T-helper 17 cell (primary cell): ENCODE measurements at places on chromosomes 3 and 15.
A peak's percentile ranks its signal among the peaks of the same experiment; 100 is the strongest.

DNA sequence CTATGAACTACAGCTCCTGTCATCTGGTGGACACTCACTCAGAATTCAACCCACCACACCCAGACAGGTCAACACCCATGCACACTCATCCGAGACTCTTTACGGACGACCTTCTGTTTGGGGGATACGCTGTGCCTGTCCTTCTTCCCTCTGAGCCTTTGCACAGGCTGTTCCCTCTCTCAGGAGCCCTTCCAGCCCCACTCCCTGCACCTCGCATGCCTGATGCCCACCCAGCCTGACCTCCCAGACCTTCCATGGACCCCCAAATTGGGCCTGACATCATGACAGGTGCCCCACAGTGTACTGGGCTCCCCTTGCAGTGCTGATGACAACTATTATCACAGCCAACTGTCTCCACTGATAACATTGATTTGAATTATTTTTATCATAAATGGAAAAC, 135.8 kb downstream of the NSMCE3 start:
- no peak overlapping the region for H3K27ac ChIP-seq
- H3K4me1 ChIP-seq = peaks cover 10% of the 10 kb centered on the region
- DNase-seq = no peak
- peaks cover 29% of the 10 kb centered on the region for H3K27me3 ChIP-seq
- peaks cover 2% of the 10 kb centered on the region for H3K36me3 ChIP-seq

- H3K4me1 ChIP-seq = no peaks in the 10 kb centered on the region
- no peaks in the 10 kb centered on the region for H3K36me3 ChIP-seq
- H3K27me3 ChIP-seq = peaks cover 50% of the 10 kb centered on the region
- DNase-seq = no peak
- no peak overlapping the region for H3K27ac ChIP-seq
Observed at GRCh38 chr3:123818324-123818920, 65.7 kb downstream of the MYLK start.

GRCh38 chr3:160635213-160635612, 41.7 kb upstream of the ARL14 start:
- DNase-seq = no peak
- no peaks in the 10 kb centered on the region for H3K4me1 ChIP-seq
- H3K27me3 ChIP-seq = peaks cover 29% of the 10 kb centered on the region
- peaks cover under 1% of the 10 kb centered on the region for H3K36me3 ChIP-seq
- no peak overlapping the region for H3K4me3 ChIP-seq
- H3K27ac ChIP-seq = no peak overlapping the region

GRCh38 chr15:26970712-26971210, at the start of gene GABRG3:
Gene GABRG3, plus strand, starts transcription at chr15:26971181.
- H3K4me1 ChIP-seq = no peaks in the 10 kb centered on the region
- peaks cover 12% of the 10 kb centered on the region for H3K27me3 ChIP-seq
- H3K4me3 ChIP-seq = no peak within 1 kb of the TSS
- no peak within 1 kb of the TSS for H3K27ac ChIP-seq

GRCh38 chr15:37289109-37289765, 188.9 kb upstream of the MEIS2 start:
- no peak overlapping the region for H3K27ac ChIP-seq
- no peak for DNase-seq
- H3K4me1 ChIP-seq = no peaks in the 10 kb centered on the region
- no peak overlapping the region for H3K4me3 ChIP-seq
- no peaks in the 10 kb centered on the region for H3K27me3 ChIP-seq

GRCh38 chr3:125189378-125190165, 23.0 kb downstream of the SLC12A8 start:
- peaks cover 12% of the 10 kb centered on the region for H3K4me1 ChIP-seq
- H3K27ac ChIP-seq = no peak overlapping the region
- DNase-seq = no peak
- no peak overlapping the region for H3K4me3 ChIP-seq

GRCh38 chr15:81056304-81056703, 55.6 kb downstream of the TLNRD1 start:
- H3K4me3 ChIP-seq = no peak overlapping the region
- H3K27ac ChIP-seq = no peak overlapping the region
- no peaks in the 10 kb centered on the region for H3K27me3 ChIP-seq
- no peak for DNase-seq

- H3K36me3 ChIP-seq = no peaks in the 10 kb centered on the region
- no peak for DNase-seq
- H3K4me1 ChIP-seq = peaks cover 12% of the 10 kb centered on the region
- no peak overlapping the region for H3K27ac ChIP-seq
- no peak overlapping the region for H3K4me3 ChIP-seq
Observed at GRCh38 chr3:195081242-195081963, 189.6 kb downstream of the XXYLT1 start.

GRCh38 chr3:26639339-26639738, 16.8 kb downstream of the LRRC3B start:
- DNase-seq = no peak
- no peak overlapping the region for H3K4me3 ChIP-seq
- H3K27ac ChIP-seq = no peak overlapping the region
- H3K36me3 ChIP-seq = no peaks in the 10 kb centered on the region
- no peaks in the 10 kb centered on the region for H3K27me3 ChIP-seq

DNA sequence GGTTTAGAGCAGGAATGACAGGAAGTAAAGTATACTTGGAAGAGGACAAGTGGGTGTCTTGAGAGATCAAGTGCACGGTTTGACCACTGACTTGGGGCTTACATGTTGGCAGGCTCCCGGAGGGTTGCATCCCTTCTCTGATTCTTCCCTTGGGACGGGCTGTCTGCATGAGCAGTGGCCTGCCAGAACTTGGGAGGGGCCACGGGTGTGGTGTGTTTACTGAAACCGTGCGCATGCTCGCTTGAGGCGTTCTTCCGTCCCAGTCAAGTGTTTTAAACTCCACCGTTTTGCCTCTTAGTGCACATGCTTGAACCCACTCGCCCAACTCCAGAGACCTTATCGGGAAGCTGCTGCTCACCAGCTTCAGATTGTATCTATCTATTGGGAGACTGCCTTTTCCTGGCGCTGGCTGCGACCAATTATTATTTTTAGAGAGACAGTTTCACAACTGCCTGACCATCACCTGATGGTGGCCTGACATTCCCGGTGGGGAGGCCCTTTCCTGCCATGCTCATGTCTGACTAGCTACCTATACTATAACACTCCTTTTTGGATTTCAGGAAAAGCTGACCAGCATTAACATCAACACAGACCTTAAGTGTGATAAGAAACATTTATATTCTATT, 14.9 kb upstream of the C3orf22 start:
- no peak overlapping the region for H3K27ac ChIP-seq
- H3K36me3 ChIP-seq = no peaks in the 10 kb centered on the region
- no peak for DNase-seq
- no peaks in the 10 kb centered on the region for H3K4me1 ChIP-seq
- H3K4me3 ChIP-seq = no peak overlapping the region

DNA sequence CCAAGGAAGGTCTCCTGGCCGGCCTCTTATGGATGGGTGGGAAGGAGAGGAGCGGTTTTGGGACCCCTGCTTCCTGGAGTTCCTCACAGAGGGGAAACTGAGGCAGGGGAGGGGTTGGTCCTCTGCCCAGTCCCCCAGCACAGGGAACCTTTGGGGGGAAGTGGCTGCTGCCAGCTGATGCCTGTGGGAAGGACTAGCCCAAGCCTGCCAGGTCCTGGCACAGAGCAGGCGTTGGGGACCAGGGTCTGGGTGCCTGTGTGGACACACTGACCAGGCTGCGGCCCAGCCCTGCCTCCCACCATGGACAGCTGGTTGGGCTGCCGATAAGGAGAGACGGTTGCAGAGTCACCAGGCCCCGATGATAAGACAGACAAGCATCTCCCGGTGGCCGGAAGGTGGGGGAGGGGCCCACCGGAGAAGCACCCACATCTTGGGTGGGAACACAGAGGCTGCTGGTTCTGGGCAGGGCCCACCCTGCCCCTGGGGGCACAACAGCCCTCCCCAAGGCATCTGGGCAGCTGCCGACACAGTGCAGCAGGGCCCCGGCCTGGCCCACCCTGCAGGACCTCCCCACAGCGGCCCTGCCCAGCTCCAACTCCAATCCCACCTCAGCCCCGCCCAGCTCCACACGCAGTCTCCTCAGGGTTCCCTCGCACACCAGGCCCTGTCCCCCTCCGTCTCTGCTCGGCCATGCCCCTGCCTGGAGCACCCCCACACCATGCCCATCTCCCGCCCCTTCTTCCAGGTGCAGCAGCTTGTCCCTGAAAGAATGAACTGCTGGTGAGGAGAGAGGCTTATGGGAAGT, 50.7 kb downstream of the DNAJB8 start:
- no peaks in the 10 kb centered on the region for H3K27me3 ChIP-seq
- peaks cover 5% of the 10 kb centered on the region for H3K36me3 ChIP-seq
- peaks cover 15% of the 10 kb centered on the region for H3K4me1 ChIP-seq
- no peak overlapping the region for H3K4me3 ChIP-seq
- no peak for DNase-seq

DNA sequence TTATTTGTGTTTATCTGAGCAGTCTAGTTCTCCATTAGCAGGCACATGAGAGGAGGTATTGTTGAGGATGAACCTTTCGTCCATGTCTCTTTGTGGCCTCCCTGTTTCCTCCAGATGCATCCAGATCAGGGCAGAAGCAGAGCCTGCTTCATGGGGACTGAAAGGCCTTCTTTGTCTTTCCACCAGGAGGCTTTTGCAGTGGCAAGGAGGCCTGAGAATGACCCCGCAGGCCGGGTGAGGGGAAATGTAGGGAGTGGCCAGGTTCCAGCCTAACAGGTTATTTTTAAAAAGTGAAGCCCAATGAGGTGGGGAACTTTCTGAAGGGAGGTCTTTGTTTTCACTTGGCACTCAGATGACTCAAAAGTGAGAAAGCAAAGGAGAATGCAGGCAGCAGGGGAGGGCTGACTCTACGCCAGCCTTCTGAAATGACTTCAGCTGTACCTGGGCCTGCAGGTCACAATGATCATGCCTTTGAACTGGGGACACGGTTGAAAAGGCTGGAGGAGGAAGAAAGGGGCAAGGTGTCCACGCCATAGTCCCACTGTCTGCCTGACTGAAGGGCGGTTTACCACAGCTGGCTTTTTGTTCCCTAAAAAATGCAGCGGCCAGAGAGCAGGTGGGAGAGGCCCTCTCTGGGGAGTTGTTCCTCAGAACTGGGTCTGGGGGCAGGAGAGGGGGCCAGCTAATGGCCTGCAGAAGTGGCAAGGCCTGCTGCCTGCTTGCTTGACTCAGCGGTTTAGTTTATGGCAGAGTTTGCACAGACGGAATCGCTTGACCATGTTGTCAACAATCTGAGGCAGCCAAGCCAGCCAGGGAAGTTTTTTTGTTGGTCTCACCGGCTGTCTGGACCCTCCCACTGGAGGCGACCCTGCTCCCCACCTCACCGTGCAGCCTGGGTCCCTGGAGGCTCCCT, 28.7 kb downstream of the CMTM7 start:
- no peaks in the 10 kb centered on the region for H3K27me3 ChIP-seq
- H3K36me3 ChIP-seq = peaks cover 4% of the 10 kb centered on the region
- H3K4me1 ChIP-seq = peaks cover 59% of the 10 kb centered on the region
- H3K4me3 ChIP-seq = peak overlapping the region; percentile 66

- no peak overlapping the region for H3K4me3 ChIP-seq
- H3K27ac ChIP-seq = no peak overlapping the region
- no peak for DNase-seq
- H3K36me3 ChIP-seq = no peaks in the 10 kb centered on the region
Observed at GRCh38 chr3:77329116-77329515, 289.2 kb downstream of the ROBO2 start.

DNA sequence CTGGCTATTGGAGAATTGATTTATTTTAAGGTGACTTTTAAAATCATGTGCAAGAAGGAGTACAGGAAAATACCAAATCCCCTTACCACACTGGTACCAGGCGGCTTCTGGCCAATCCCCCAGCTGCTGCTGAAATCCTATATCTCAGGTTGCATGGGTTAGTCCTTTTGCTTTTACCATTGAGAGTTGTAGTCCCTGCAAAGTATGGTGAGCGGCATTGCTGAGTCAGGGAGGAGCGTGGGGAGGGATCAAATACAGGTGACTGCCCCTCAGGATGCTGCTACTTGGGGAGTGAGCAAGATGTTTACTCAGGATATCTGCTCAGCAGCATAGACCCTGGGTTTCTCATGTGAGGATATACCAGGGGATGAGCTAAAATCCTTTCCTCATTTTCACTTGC, 131.9 kb upstream of the STAC start:
- no peaks in the 10 kb centered on the region for H3K36me3 ChIP-seq
- no peaks in the 10 kb centered on the region for H3K4me1 ChIP-seq
- H3K4me3 ChIP-seq = no peak overlapping the region
- no peaks in the 10 kb centered on the region for H3K27me3 ChIP-seq

DNA sequence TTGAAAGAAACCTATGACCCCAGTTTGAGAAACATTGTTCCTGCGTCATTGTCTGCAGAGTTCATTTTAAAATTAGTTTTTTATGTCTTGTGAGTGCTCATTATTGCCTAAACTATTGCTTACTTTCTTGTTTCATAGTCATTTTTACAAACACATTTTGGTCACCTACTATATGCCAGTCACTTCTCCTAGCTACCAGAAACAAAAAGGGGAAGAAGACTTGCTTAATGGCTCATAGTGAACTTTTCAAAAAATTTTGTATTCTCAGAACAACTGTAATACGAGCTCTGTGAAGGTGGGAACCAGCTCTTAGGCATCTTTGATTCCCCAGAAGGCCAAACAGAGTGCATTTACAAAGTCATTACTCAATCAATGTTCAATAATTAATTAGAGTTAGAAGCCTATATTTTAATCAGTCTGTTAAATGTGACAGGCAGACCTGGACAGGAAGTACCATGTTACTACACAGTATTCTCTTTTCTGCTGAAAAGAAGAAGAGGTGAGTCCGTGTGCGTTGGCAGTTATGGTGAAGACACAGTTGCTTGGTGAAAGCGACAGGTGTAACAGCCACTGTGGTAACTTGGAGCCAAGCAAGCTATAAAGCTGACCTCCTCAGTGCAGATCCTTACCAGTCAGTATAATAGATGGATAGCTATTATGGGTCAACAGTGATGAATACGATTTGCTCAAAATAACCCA, 46.6 kb downstream of the DPPA2 start:
- H3K4me3 ChIP-seq = no peak overlapping the region
- H3K27me3 ChIP-seq = no peaks in the 10 kb centered on the region
- no peaks in the 10 kb centered on the region for H3K36me3 ChIP-seq
- H3K4me1 ChIP-seq = no peaks in the 10 kb centered on the region

DNA sequence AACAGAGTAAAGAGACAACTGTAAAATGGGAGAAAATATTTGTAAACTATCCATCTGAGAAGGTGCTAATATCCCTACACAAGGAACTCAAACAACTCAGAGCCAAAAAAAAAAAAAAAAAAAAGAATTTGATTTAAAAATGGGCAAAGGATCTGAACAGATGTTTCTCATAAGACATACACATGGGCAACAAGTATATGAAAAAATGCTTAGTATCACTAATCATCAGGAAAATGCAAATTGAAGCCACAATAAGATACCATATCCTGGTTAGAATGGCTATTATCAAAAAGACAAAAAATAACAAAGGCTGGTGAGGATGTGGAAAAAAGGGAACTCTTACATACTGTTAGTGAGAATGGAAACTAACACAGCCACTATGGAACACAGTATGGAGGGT, 36.2 kb downstream of the TXNRD3 start:
- H3K4me1 ChIP-seq = no peaks in the 10 kb centered on the region
- H3K27me3 ChIP-seq = peaks cover 30% of the 10 kb centered on the region
- H3K4me3 ChIP-seq = no peak overlapping the region
- no peak overlapping the region for H3K27ac ChIP-seq

- no peaks in the 10 kb centered on the region for H3K4me1 ChIP-seq
- no peaks in the 10 kb centered on the region for H3K27me3 ChIP-seq
- H3K27ac ChIP-seq = no peak overlapping the region
- no peak for DNase-seq
Observed at GRCh38 chr3:89606151-89606550, 498.7 kb downstream of the EPHA3 start.
